ENCODE measurements at places on chromosomes 6 and 20. TPM values are rescaled to one million over a fixed set of nuclear protein-coding genes. Genes with fewer than 3 reads are reported as not detected.

The ZGPAT gene
- 26.3 TPM for total RNA-seq

The ULBP3 gene
- total RNA-seq: 3.7 TPM

The KCNQ5 gene
- total RNA-seq: 1.7 TPM

The MPIG6B gene
- not detected for total RNA-seq

The MCHR2 gene
- not detected for total RNA-seq

The FAM209B gene
- total RNA-seq: 0.56 TPM

The PHACTR3 gene
- total RNA-seq: not detected

The DDO gene
- total RNA-seq: 0.12 TPM

The PKHD1 gene
- total RNA-seq: not detected

The EFCAB8 gene
- not detected for total RNA-seq

The FNDC11 gene
- total RNA-seq: 0.19 TPM

The DEFB124 gene
- total RNA-seq: not detected

The MAP3K7 gene
- total RNA-seq: 12.8 TPM

The SMPDL3A gene
- 3.0 TPM for total RNA-seq

The RIPOR2 gene
- total RNA-seq: not detected

The PDE10A gene
- total RNA-seq: 32.9 TPM

The CLIC5 gene
- total RNA-seq: not detected

The EPHA7 gene
- 0.05 TPM for total RNA-seq

The HSPA1L gene
- 1.2 TPM for total RNA-seq

The GPR6 gene
- not detected for total RNA-seq

The IYD gene
- not detected for total RNA-seq

The MOCS1 gene
- total RNA-seq: 1.6 TPM

The CALHM4 gene
- not detected for total RNA-seq

The DUSP15 gene
- 0.95 TPM for total RNA-seq

The RBL1 gene
- total RNA-seq: 9.2 TPM

The SNAP25 gene
- 19.7 TPM for total RNA-seq

The POU5F1 gene
- total RNA-seq: 2.8 TPM

The IMPG1 gene
- total RNA-seq: not detected

The LTA gene
- total RNA-seq: 0.10 TPM

The TOX2 gene
- 9.2 TPM for total RNA-seq

The OPN5 gene
- total RNA-seq: not detected

The CLDN20 gene
- not detected for total RNA-seq

The MYB gene
- total RNA-seq: 1.3 TPM

The WFDC10B gene
- total RNA-seq: not detected

The TNNC2 gene
- not detected for total RNA-seq

The B3GALT4 gene
- total RNA-seq: 0.53 TPM

The BMP2 gene
- 0.64 TPM for total RNA-seq

The DLL1 gene
- 0.23 TPM for total RNA-seq

The RGS17 gene
- total RNA-seq: 3.5 TPM

The PFDN6 gene
- 118 TPM for total RNA-seq

The SPTLC3 gene
- total RNA-seq: not detected

The TSPO2 gene
- total RNA-seq: not detected

The APCDD1L gene
- not detected for total RNA-seq

The SLC16A10 gene
- total RNA-seq: 0.35 TPM

Measured in A549 treated with RU486 at 1 μM for 4 hours (cell line).